IMR-90 (cell line): ENCODE measurements at places on chromosomes 6 and 20. TPM values are rescaled to one million over a fixed set of nuclear protein-coding genes. Genes with fewer than 3 reads are reported as not detected.

SIM1 gene
- total RNA-seq: not detected in 2 replicates

DNA sequence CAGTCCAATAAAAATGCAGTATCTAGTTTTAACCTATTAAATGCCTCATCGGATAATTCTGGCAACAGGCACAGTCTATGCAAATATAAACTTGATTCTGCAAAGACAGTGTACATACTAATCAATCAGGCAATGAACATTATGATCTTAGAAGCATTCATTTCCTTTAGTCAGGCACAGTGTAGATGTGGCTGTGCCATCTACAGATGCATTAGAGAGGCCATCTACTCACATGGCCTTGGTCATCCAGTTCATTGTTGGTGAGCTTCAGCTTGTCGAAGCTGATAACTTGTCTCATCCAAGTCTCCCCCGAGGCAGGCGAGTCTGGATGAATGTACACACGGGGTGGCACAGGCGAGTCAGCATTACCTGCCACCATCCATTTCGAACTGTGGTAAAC, 7.9 kb downstream of the TBX18 start:
- no peak for DNase-seq

DNA sequence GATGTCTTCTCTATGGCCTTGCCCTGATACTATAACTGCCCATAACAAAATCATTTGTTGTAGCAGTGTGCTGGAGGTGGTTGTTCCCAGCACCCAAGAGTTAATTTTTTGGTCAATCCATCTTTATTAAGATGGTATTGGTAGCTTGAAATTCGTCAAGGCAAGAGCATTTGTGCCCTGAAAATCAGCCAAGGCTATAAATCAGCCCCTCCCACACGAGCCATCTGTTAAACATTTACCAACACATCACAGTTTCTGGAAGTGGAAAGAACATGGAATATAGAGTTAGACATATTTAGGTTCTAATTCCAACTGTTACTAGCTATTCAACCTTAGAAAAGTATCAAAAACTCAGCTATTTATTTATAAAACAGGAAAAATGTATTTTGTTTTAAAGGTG, 888.4 kb upstream of the GJE1 start:
- no peak for DNase-seq

GRCh38 chr6:91926361-91926760, 1339.5 kb upstream of the MAP3K7 start:
- DNase-seq: no peak
